ENCODE measurements at places on chromosomes 1 and 21.

- DNase-seq = no peak
Measured at GRCh38 chr1:197312163-197312562, 44.1 kb downstream of the CRB1 start.

GRCh38 chr1:28905921-28906666, 8.3 kb upstream of the EPB41 start:
- no peak for DNase-seq

GRCh38 chr1:172230526-172230925, 190.0 kb upstream of the C1orf105 start:
- DNase-seq = no peak

DNA sequence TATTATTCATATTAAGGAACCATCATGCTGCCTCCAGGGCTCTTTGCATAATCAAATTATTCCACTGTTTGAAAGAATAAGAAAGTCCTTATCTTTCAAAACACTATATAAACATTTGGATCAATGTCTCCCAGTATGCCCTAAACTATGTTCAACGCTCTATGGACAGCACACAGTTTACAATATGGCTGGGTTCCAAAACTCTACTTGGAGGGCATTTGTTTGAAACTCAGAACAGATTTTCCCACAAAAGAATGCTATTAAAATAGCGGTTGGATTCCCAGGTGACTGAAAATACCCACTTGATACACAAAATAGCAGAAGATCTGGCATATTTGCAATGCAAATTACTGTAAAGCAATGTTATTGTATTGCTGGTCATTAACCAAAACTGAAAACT, 3.2 kb downstream of the HAO2 start:
- no peak for DNase-seq

DNA sequence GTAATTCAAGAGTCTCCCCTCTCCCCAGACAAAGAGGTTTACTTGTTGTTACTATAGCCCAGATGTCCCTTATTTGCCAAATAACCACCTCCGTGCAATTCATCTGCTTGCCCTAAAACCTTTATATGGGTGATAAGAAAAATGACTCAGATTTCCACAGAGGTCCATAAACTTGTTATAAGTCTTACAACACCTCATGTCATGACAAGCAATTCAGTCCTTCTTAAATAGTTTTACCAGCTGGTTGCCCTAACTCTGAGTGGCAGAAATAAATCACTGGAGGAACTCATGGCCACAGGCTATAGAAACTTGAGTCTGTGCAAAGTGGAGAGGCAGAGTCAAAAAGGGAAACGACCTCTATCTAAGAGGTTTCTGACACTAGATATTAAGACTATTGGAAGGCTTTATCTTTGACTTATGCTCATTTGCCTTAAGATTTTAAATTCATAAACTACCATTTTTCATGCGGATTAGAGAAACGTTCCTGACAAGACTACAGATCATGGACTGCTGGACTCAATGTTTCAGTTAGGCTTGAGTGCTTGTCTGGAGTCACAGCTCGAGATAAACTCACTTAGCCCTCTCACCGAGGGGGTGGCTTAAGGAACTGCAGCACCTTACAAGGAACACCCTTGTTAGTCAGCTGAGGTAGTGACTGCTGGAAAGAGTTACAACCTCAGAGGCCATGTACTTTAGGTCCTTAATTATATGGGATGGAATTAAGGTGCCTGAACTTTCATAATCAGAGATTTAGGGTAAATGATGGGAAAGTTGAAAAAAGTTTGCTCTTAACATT, 662.5 kb upstream of the USP24 start:
- no peak for DNase-seq

GRCh38 chr21:37335053-37335452, 31.5 kb upstream of the DYRK1A start:
- DNase-seq = no peak

GRCh38 chr1:118914379-118915161, 73.6 kb downstream of the TBX15 start:
- no peak for DNase-seq

DNA sequence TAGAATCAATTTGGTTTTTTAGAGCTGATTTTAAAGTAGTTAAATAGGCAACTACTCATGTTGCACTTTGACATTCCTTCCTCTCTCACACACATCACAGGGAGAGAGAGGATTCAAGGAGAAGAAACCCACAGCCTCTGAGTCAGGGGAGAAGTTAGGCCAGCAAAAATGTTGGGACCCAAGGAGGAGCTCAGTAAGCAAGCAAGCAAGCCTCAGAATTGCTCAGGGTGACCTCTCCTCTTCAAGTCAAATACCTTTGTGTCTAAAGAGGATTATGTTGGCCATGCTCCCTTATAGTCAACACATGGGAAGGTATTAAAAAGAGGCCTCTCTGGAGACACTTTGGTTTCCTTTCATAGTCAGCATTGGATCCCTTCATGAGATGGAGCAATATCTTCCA, 80.5 kb upstream of the WARS2 start:
- no peak for DNase-seq

- no peak for DNase-seq
Measured at GRCh38 chr1:190633488-190633887, 155.8 kb upstream of the BRINP3 start.

- DNase-seq = no peak
Measured at GRCh38 chr1:109379422-109379821, 18.3 kb downstream of the SORT1 start.

Data from T-helper 1 cell (primary cell).